ENCODE measurements at places on chromosomes 16 and 17.
A peak's percentile ranks its signal among the peaks of the same experiment; 100 is the strongest.

DNA sequence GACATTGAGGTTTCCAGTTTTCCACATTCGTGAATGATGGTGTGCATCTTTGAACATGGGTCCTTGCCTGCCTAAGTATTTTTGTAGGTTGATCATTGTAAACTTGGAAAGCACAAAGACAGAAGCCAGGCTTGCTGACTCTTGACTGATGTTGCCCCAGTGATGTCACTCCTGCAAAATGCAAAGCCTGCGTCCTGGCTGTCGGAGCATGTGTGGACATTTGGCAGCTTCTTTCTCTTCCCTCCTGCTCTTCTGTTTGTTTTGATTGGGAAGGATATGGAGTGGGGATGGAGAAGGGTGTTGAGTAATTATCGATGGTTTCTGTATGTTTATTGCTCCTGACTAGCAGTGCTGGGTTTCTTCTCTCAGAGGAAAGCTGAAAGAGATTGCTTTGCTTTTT is 3.2 kb downstream of the NDE1 start:
- DNase-seq = no peak

DNA sequence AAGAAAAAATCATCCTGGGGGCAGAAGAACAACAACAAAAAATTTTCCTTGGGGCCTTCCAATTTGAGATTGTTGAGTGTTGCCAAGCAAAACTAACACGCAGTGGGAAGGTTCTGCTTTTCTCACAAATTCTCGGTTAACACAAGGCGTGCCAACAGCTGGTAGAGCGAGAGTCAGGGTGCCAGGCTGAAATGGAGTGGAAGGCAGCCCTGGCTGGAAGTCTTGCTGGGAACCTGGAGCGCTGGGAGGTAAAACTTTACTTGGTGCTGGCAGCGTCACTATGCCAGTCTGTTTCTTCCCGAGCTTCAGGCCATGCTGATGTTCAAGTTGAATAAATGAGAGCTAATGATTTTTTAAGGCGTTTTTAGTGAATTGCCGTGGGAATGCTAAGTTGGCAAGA is 189.4 kb downstream of the WWOX start:
- no peak for DNase-seq

- DNase-seq = no peak
Observed at GRCh38 chr16:8489580-8489979, 100.7 kb downstream of the TMEM114 start.

DNA sequence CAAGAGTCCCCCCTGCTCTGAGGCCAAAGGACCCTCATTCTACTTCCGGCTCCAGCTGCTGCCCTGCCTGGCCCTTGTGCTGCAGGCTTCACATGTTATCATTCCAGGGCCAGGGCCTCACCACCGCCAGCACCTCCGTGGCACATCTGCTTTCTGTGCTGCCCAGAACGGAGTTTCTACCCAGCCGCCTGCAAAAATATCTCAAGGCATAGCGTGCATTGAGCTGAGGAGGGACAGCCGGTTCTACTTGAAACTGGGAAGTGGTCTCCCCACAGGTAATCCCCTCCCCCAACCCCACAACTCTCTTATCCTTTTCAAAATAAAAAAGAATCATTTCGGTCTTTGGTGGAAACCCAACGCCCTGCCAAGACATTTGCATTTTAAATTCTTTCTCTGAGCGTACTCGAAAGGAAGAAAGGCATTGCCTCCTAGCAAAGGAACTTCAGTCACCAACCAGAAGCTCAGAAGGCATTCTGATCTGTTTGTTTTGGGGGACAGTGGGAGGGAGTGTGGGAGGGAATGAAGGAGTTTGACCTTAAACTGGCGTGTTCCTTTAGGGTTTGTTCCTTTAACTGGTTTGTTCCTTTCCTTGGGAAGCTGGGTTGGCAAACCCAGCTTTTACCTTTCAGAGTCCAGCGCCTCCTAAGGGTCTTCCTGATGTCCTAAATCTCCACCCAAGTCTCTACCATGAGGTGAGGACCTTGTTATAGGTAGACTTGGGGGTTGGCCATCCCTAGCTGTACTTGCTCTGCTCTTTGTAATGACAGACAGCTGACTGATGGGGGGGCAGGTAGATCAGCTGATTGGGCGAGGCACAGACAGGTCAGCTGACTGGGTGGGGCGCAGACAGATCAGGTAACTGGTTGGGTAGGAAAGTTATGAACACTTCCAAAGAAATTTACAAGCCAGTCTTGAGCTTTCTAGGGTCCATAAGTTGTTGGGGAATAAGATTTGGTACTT is 33.4 kb upstream of the PIK3R6 start:
- peak; percentile 36 for DNase-seq

GRCh38 chr16:27960619-27961295 is 102.8 kb downstream of the GSG1L start:
- DNase-seq = no peak

- DNase-seq = no peak
Observed at GRCh38 chr16:22425036-22425801, 50.8 kb upstream of the CDR2 start.

- DNase-seq = no peak
Observed at GRCh38 chr17:5019475-5019956, 15.7 kb downstream of the SLC52A1 start.

DNA sequence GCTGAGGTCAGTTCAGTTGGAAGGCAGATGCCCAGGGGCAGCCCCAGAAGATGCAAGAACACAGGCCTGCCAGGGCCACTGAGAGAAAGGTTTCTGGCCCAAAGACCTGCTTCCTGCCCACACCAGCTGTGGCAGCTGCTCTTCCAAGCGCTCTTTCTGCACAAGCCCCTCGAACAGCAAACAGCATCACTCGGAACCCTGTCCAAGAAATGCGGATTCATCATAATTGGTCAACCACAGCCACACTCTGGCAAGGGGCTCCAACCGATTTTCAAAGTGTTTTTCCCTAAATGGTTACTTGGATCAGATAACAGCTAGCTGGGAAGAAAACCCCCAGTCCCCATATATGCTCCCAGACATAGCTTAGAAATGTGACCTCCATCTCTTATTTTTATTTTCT is 71.1 kb upstream of the DNAH17 start:
- DNase-seq = no peak

DNA sequence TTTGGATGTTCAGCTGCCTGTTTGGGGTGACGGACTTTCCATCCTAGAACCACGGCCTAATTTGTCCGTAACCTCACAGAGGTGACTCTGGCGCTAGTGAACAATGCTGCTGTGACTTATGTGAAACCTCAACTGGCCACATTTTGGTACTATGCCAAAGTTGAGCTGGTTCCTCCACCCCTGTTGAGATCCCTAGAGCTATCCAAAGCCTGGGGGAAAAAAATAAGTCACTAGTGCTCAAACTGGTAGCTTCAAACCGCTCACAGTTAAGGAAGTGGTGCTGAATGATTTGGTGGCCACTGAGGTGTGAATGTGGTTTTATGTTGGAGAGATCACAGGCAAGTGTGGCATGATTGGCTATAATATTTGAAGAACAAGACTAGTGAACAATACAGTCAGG is 11.3 kb upstream of the TUBG2 start:
- DNase-seq = no peak

- no peak for DNase-seq
Observed at GRCh38 chr17:42132941-42133340, 10.3 kb downstream of the HSPB9 start.

DNA sequence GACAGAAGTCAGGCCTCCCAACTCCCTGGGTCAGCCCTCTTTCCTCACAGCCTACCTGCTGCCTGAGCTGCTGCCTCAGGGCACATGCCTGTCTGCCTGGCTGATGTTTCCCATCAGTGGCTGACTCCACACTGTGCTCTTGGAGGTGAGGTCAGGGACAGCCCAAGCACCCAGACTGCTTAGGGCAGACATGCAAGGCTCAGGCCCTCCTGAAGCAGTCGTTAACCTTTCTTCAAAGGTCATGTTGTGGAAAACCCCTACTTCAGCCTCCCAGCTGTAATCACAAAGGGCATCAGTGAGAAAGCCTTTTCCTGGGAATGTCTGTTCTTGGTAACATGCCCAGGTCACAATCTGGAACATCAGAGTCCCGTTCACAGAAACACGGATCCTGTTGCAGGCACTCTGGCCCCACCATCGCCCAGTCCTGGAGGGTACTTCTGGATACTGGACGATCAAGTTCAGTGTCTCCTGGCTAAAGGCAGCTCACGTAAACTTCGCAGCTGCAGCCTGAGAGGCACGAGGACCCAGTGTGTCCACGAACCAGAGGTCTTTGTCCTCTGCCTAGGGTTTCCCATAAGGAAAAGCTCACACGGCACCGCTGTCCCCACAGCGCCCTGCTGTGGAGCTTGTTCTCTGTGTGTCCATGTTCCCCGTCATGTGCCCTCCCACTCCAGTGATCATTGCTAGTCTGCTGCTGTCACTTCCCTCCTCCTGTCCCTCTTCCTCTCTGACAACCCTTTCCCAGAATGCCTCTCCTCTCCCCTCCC is 54.9 kb downstream of the GNAO1 start:
- peak; percentile 58 for DNase-seq

DNA sequence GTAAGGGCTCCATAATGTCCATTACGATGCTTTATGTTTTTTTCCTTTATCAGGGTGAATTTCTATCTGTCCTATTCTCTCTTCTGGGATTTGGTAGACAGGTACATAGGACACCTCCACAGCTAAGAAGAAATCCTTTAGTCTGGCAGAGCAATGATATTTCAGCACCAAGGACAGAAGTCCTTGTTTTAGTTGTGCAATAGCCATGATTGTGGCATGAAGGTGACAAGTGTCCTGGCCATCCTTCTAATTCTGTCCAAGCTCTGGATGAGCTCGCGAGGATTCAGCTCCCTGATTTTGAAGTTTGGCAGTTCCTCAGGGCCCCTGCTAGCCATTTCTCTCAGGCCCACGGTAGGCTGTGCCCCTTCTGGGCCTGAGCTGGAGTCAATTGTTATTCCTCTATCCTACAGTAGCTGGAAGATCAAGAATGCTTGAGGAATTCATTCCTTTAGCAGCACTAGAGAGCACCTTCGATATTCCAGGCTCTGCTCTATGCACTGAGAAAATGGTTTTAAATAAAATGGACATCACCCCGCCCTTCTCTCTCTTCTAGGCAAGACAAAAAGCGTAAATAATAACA is 320.8 kb downstream of the XYLT1 start:
- DNase-seq = no peak

- no peak for DNase-seq
Observed at GRCh38 chr16:5176505-5176904, 78.9 kb upstream of the EEF2KMT start.

- no peak for DNase-seq
Observed at GRCh38 chr16:56163089-56163488, 28.2 kb upstream of the GNAO1 start.

GRCh38 chr17:33716957-33717356 is 423.9 kb upstream of the ASIC2 start:
- DNase-seq = no peak

- no peak for DNase-seq
Observed at GRCh38 chr17:44000141-44000860, 4.1 kb upstream of the NAGS start.

Data from H9 (cell line).